Calu3 (cell line): ENCODE measurements at places on chromosomes 13 and 19.

DNA sequence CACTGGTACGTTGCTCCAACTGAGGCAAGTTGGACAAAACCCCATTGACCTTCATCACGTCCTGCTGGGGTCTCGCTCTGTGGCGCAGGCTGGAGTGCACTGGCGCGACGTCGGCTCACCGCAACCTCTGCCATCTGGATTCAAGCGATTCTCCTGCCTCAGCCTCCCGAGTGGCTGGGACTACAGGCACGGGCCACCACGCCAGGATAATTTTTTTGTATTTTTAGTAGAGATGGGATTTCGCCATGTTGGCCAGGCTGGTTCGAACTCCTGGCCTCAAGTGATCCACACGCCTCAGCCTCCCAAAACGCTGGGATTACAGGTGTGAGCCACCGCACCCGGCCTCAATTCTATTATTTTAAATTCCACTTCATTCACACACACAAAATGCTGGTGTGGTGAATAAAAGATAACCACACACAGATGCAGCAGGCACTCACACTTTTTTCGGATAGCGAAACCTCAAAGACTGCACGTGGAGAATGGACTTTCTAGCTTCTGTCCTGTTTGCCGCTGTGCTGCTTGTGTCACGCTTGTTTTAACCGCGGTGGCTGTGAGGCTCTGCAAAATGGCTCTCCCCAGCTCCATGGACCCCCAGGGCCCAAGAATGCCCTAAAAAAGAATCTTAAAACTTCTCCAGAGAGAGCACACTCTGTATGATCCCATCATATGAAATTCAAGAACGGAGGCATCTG is 58.4 kb downstream of the COL4A1 start:
- DNase-seq = no peak

DNA sequence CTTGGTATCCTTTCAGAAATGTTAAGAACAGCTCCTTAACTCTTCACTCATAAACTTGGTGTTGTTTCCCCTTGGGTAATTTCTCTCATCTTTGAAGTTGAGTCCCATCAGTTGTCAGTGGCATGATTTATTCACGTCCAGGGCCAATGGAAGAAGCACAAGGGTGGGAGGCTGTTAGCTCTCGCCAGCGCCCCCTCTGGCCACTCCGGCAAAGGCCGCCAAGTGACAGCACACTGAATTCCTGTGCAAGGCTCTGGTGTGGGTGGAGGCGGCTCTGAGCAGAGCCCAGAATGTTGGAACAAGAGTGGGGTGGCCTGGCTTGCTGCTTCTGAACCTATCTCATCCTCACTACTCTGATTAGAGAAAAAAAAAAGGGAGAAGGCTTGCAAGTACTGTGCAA is 13.1 kb upstream of the MEDAG start:
- peak; percentile 51 for DNase-seq

DNA sequence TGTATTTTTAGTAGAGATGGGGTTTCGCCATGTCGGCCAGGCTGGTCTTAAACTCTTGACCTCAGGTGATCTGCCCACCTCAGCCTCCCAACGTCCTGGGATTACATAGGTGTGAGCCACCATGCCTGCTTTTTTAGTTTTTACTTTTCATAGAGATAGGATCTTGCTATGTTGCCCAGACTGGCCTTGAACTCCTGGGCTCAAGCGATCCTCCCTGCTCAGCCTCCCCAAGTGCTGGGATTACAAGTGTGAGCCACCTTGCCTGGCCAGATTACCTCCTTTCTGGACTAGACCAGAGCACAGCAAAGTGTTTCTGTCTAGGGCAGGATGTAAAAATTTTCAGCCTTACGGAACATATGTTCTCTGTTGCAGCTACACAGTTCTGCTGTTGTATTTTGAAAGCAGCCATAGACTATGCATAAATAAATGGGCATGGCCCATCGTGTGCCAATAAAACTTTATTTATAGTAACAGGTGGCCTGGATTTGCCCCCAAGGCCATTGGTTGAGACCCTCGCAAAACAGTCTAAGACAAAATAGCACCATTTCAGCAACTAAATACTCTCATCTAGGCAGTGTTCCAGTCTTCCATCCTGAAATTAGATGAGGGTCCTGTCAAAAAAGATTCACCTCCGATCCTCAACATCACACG is 36.0 kb downstream of the GNG7 start:
- DNase-seq = no peak

- DNase-seq = no peak
Measured at GRCh38 chr13:112696869-112697465, 7.1 kb downstream of the ATP11A start.

- no peak for DNase-seq
Measured at GRCh38 chr13:107348471-107348870, 780.5 kb upstream of the ARGLU1 start.

GRCh38 chr19:1923319-1923718 is 17.7 kb upstream of the CSNK1G2 start:
- DNase-seq = no peak

DNA sequence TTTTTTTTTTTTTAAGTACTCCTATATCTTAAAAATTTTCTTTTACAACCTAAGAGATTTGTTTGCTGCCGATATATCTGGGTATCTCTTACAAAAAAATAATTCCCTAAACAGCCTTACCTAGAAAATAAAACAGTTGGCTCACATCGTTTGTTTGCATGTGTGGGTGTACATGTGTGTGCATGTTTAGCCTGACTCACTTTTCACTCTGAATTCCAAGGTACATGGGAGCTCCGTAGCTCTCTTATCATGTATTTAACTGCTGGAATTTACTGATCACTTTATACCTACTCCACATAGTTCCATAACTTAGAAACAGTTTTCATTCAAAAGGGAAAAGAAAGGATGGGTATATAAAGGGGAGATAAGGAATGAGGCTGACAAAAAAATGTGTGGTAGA is 616.5 kb downstream of the GPC6 start:
- no peak for DNase-seq

GRCh38 chr13:49288458-49288857 is 40.7 kb downstream of the CDADC1 start:
- DNase-seq = no peak

- no peak for DNase-seq
Measured at GRCh38 chr13:74645586-74645985, 511.4 kb upstream of the KLF12 start.

- no peak for DNase-seq
Measured at GRCh38 chr13:27076421-27076820, 95.2 kb downstream of the USP12 start.

DNA sequence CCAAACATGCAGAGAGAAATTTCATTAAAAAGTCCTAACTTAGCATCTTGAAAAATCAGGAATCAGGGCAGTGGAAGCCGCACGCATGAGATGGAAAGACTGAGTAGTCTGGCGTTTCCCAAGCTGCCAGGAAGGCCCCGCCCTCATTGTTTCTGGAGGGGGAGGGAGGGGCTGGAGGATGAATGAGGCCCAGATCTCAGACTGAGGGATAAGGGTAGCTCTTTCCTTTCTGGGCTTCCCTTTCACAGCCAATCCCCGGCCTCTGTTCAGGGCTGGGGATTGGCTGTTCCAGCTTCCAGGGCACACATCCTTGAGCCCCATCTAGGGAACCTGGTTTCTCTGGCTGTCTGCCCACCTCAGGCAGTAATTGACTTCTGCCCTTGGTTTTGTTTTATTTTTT is 7.3 kb downstream of the C19orf53 start:
- peak; percentile 53 for DNase-seq

DNA sequence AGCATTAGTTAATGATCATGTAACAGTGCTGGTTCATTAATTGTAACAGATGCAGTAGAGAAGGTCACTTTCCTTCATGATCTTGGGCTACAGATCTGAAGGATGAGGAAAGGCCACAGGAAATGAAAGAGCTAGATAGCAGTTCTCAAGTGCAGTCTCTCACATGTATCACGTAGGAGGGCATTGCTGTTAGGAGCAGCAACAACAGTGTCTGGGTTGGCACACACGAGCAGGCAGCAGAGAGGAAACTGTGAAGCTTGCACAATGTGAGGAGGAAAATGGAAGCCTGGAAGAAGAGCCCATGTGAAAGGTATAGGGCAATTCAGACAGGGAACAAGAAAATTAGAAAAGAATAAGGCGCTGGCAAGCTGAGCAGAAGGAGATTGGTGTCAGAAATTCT is 1741.5 kb downstream of the PCDH9 start:
- DNase-seq = no peak

DNA sequence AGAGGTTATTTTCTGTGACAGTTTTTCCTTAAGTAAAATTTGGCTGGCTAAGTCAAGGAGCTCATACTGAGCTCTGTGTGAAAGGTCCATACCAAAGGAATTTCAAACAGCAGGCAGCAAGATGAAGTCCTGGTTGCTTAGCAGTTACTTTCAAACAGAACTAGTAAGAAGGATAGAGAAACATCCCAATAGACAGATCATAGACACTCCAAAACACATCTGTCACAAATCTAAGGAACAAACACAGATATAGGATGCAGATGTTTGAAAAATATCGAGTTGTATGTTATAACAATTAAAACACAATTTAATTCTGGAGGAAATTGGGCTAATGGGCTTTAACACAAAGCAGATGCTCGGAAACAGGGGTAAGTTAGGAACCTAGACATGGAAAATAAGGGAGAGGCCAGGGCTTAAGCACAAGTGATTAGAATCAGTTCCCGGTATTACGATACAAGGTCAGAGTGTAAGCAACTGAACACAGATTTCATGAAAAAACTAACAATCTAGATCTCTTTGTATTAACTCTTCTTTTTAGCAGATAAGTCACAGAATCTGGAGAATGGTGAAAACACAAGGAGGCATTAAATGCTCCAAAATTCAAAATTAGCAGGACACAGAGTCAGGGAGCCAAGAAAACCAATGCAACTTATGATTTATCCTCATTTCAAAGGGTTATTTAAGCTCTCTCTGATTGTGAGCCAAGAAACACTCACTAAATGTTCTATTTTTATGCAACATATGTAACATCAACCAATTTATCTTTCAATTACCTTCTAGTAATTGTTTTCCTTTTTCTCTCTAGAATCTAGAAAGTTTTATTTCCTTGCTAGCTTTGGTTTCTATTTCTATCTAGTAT is 1992.9 kb upstream of the PCDH20 start:
- DNase-seq = no peak

- no peak for DNase-seq
Measured at GRCh38 chr13:53092931-53093330, 64.3 kb downstream of the OLFM4 start.

GRCh38 chr13:73535341-73535740 is 476.5 kb downstream of the KLF5 start:
- DNase-seq = no peak

GRCh38 chr13:98853771-98854221 is 101.3 kb upstream of the SLC15A1 start:
- DNase-seq = no peak

DNA sequence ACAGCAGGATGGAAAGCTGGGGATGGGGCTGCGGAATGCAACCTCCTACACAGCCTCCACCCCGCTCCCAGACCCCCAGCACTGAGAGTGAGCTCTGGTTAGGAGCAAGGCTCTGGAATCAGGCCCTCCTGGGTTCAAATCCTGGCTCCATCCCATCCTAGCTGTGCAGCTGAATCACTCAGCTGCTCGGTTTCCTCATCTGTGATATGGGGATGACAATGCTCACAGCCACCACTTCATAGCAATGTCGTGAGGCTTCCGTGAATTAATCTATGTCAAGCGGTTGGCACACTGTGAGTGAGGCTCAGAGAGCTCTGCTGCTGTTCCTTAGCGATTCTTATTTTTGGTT is 538 bp downstream of the ACP7 start:
- no peak for DNase-seq

GRCh38 chr19:48442116-48443035 is 3.4 kb upstream of the GRWD1 start:
- DNase-seq = no peak

GRCh38 chr19:6894313-6894712 is 6.9 kb downstream of the ADGRE1 start:
- DNase-seq = no peak

DNA sequence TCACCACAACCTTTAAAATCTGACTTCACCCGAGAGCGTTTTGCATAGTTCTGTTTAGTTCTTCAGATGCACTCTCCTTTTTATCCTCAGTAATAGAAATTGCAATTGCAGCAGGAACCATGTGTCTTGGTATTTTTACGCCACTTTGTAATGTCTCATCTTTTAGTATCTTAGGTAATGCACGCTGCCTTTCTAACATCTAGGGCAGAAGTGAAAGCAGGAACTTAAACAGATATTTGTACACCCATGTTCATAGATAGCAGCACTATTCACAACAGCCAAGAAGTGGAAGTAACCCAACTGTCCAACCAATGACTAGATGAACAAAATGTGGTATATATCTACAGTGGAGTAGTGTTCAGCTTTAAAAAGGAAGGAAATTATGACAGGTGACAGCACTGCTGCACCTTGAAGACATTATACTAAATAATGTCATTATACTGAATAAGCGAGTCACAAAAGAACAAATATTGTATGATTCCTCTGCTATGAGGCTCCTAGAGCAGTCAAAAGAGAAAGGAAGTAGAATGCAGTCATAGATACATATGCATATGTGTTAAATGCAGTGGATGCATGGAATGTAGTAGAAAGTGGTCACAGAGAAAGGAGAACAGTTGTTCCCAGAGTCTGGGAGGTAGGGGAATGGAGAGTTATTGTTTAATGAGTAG is 105.9 kb upstream of the GJB6 start:
- DNase-seq = no peak

GRCh38 chr19:5681391-5682106 is 722 bp downstream of the HSD11B1L start:
- no peak for DNase-seq

- DNase-seq = no peak
Measured at GRCh38 chr13:48370815-48371214, 42.1 kb downstream of the LPAR6 start.

GRCh38 chr19:13899912-13900584 is 5.9 kb downstream of the BRME1 start:
- DNase-seq = no peak

DNA sequence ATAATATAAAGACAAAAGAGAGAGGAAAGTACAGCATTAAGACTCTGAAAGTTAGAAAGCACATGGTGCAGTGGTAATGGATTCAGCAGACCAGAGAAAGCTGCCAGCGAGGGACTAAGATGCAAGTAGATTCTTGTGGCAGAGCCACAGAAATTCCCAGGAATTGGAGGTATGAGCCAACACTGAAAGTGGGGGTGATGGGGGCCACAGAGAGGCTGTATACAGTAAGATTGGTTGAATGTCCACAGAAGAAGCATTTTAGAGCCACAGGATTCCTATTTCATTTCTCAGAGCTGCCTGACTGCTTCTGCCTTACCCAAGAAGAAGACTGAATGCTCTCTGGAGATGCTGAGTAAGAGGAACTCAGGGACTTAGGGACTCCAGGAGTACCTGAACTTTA is 295.0 kb downstream of the LMO7 start:
- DNase-seq = no peak
